ENCODE measurements at places on chromosomes 3 and 15. TPM values are rescaled to one million over a fixed set of nuclear protein-coding genes. Genes with fewer than 3 reads are reported as not detected.

RARRES1 gene
- 2.6 TPM for polyA plus RNA-seq

ITPKA gene
- polyA plus RNA-seq: 0.51 TPM

GRCh38 chr3:148084931-148085330 lies 612.8 kb upstream of the AGTR1 start:
- DNase-seq: no peak

- no peak for DNase-seq
These were observed 53.4 kb downstream of the TPRA1 start for GRCh38 chr3:127536830-127537812.

DNA sequence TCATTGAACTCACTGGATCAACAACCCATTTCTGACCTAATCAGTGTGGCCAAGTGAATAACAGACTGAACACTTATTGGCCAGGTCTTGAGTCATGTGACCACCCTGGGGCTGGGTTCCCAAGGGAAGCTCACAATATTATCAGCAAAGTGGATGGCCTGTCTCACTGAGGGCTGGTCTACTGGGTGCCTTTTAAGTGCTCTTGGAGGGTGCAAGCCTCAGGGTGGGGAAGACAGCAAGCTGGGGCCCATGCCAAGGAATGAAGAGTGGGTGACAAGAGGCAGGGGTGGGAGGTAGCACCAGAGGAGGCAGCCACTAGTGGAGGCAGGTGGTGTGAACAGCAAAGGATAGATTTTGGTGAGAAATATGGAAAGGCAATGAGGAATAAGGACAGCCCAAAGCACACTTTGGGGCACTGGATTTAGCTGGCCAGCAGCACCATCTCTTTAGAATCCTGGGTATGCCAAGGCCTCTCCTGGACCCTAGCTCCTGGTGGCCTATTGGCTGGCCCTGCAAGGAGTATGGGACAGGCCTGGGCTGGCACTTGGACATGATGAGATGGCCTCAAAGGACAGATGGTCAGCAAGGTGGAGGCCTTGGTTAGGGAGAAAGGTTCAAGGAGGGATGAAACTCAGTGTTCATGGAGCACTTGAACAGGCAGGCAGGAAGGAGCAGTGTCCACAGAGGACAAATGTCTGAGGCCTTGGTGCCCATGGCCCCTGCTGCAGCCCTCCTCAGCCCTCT lies 34.2 kb downstream of the HMCES start:
- DNase-seq: no peak

CDC25A gene
- 3.1 TPM for polyA plus RNA-seq

STXBP5L gene
- polyA plus RNA-seq: 0.04 TPM

- DNase-seq: no peak
These were observed 7.0 kb upstream of the RNF111 start for GRCh38 chr15:58980351-58980939.

DNA sequence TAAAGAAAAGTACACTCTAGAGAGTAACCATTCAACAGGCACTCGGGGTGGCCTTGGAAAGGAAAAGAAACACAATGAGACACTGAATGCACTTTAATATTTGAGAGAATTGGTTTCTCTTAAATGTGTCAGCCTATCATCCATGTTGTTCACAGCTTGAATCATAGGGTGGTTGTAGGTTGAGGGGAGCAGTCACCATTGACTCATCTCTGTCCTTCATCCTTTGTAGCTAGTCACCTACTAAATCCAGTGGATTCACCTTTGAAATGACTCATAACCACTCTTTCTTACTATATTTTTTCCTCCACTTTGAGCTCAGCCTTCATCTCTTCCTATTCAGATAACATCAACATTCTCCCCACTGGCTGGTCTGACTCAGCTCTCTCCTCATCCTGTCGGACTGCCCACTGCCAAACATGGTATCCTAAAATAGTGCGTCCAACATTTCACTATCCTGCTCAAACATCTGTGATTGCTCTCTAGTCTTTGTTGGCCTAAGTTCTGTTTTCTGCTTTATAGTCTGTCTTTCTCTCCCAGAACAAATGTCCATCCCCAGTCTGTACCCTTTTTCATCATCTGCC lies 182.7 kb upstream of the GADL1 start:
- no peak for DNase-seq

- DNase-seq: no peak
These were observed 10.9 kb upstream of the SEC61A1 start for GRCh38 chr3:128041344-128041743.

GRCh38 chr3:142046320-142047020 lies 102.9 kb downstream of the TFDP2 start:
- no peak for DNase-seq

GRCh38 chr15:57591822-57592367 lies at the start of gene MYZAP:
Gene MYZAP, plus strand, starts transcription at chr15:57591904. Its CDS starts 131 bp downstream, at chr15:57592035.
- no peak for DNase-seq

OR5K2 gene
- polyA plus RNA-seq: not detected

SLC6A1 gene
- polyA plus RNA-seq: 2.4 TPM

TPM1 gene
- 6,078 TPM for polyA plus RNA-seq

DNA sequence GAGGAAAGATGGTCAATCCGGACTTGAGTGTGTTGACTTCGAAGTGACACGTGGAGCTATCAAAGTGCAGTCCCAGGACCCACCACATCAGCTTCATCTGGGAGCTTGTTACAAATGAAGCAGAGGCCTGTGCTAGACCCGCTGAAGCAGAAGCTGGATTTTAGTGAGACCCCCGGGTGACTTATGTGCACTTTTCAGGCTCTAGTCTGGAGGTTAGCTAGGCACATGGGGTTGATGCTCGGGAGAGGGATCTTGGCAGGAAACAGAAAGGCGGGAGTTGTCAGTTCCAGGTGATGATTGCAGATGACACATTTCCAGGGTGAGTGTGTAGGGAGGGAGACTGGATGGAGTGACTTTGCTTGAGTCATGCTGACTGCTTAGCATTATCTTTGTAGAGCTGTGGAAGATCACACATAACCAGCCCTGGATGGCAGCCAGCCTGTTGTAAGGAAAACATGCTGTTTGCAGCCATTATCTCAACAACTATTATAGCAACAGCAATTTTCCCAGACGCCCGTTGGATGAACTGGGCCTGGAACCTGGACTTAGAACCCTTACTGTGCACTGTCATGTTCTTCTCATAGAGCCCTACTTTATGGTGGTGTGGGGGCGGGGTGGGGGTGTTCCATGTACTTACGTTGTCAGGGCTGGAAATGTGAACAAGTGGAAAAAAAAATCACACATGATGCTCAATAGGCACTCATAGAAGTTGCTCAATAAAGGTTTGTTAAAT lies 122.4 kb downstream of the THSD4 start:
- DNase-seq: no peak

DNA sequence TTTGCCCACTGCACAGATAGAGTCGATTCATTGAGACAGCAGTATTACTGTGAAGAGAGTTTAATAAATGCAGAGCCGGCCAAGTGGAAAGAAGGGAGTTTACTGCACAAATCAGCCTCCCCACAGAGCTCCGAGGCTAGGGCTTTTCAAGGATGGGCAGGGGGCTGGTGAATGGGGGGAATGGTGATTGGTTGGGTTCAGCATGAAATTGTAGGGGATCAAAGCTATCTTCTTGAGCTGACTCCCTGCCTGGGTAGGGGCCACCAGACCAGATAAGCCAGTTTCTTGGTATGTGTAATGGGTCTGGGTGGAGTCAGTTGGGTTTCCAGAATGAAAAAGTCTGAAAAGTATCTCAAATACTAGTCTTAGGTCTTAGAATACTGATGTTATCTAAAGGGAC lies 66.6 kb downstream of the SYNPR start:
- no peak for DNase-seq

DNA sequence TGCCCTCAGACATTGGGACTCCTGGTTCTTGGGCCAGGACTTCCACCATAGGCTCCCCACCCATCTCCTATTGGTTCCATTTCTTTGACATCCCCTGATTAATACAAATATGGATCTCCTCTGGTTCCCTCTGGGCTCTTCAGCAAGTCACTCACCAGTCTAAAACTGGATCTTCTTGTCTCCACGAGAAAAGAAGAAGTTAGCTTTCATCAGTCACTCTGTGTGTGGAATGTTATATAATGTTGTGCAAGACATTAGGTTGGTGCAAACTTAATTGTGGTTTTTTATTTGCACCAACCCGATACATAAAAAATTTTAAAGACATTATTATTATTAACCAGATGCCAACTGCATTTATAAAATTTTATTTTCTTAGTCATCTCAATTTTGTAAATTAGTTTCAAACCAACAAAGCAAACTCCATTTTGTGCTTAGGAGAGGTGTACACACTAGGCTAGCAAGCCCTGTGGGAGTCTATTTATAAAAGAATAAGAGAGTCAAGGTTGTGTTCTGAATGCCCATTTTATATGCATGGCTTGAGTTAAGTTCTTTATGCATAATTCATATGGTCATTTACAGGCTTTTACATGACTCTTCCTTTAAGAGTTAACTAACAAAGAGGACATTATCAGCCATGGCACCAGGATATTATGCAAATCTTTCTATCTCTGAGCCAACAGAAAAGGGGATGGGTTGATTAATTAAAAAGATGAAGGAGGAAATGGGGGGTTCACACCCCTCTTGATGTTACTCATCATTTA lies 35.1 kb upstream of the IL12A start:
- no peak for DNase-seq

DNA sequence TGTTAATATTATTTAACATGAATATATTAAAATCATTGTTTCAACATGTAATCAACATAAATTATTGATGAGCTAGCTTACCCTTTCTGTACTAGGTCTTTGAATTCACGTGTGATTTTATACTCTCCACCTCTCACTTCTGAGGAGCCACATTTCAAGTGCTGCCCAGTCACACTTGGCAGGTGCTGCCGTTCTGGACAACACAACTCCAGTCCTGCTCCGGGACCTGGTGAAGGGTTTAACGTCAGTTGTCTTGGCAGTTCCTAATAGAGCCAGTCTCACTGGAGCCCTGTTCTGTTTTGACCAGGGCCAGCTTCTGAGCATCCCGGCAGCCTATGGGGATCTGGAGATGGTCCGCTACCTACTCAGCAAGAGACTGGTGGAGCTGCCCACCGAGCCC lies 64.1 kb downstream of the LRRK1 start:
- no peak for DNase-seq

TM4SF18 gene
- polyA plus RNA-seq: 10.5 TPM

DNA sequence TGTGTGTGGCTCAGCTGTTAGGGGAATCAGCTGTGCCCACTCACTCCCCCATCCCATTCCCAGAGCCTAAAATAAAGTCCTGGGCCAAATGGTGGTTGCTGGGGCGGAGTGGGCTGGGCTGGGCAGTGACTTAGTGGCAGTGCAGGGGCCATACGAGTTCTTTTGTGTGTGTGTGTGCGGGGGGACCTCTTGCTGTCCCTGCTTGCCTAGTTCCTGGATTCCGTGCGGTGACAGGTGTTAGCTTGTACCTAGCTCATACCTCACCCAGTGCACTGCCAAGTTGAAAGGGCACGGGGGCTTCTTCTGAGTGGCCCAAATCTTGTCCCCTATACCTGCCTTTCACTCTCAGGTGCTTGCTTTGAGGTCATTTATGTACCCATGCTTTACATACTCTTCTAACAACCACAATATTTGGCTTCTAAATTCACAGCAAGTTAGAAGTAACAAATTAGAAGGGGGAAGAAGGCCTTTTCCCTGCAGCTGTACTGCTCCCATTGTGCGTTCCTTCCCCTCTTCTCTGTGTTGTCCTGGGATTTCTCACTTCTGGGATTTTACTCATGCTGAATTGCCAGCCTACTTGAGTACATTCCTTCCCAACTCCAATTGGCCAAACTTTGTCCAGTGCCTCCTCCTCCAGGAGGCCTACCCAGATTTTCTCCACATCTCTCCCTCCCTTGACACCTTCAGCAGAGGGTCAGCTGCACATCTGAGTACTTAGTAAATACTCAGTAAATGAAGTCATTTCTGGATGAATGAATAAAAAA lies 66.3 kb upstream of the POLG start:
- DNase-seq: no peak

GP5 gene
- polyA plus RNA-seq: 0.35 TPM

DNA sequence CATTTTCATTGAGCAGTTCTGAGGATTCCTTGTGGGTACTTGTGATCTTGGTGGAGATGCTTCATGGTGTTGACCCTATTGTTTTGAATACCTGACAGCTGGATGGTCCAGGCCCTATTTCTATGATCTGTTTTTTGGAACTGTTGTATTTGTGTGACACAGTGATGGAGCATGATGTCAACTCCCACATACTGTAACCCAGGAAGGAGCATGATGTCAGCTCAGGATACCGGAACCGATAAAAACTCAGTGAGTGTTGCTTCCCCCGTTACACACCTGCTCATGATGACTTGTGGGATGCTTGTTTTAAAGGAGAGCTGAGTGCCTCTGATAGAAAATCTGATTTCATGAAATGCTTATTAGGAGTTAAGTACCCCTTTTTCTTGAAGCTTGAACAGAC lies 45.1 kb downstream of the ZBTB38 start:
- DNase-seq: no peak

ZNF660 gene
- 4.1 TPM for polyA plus RNA-seq

SMAD6 gene
- 3.7 TPM for polyA plus RNA-seq

- DNase-seq: peak; percentile 16
These were observed 41.7 kb downstream of the OXSM start for GRCh38 chr3:25831578-25831977.

- no peak for DNase-seq
These were observed 46.7 kb upstream of the CCDC50 start for GRCh38 chr3:191282251-191283185.

- no peak for DNase-seq
These were observed 134.9 kb upstream of the PTX3 start for GRCh38 chr3:157301755-157302154.

GOLGA6A gene
- 0.53 TPM for polyA plus RNA-seq

GRCh38 chr3:124089214-124089613 lies 97.3 kb upstream of the ROPN1 start:
- no peak for DNase-seq

- no peak for DNase-seq
These were observed 280.7 kb upstream of the TLE3 start for GRCh38 chr15:70378126-70379031.

DNA sequence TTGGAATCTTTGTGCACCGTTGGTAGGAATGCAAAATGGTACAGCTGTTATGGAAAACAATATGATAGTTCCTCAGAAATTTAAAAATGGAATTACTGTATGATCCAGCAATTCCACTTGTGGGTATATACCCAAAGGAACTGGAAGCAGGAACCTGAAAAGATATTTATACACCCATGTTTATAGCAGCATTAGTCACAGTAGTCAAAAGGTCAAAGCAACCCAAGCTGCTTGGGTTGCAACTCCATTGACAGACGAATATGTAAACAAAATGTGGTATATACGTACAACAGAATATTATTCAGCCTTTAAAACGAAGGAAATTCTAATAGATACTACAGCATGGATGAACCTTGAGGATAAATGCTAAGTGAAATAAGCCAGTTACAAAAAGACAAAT lies 35.0 kb upstream of the CAPN3 start:
- DNase-seq: no peak

DNA sequence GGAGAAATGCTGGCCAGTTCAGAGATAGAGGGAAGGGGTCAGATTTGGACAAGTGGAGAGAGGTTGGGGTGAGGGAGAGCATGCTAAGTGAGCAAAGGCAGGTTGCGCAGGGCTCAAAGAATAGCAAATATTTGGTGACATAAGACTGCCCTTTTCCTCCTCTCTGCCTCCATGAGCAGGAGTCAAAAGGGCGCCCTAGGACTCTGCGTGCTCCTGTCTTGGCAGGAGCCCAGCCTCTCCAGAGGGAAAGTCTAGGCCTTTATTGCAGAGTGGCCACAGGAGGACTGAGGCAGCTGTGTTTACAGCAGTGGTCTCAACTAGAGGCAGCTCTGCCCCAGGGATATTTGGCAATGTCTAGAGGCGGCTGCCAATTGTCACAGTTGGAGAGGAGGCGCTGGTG lies 165.6 kb downstream of the FAM43A start:
- DNase-seq: no peak

Data from forelimb muscle (tissue), 1 donor.